DMS153 (cell line): ENCODE measurements at places on chromosomes 5 and 9.

GRCh38 chr5:94968507-94969095, 316.3 kb downstream of the MCTP1 start:
- DNase-seq: peak; percentile 21

- DNase-seq: no peak
Measured at GRCh38 chr5:75395277-75395676, 58.3 kb downstream of the HMGCR start.

DNA sequence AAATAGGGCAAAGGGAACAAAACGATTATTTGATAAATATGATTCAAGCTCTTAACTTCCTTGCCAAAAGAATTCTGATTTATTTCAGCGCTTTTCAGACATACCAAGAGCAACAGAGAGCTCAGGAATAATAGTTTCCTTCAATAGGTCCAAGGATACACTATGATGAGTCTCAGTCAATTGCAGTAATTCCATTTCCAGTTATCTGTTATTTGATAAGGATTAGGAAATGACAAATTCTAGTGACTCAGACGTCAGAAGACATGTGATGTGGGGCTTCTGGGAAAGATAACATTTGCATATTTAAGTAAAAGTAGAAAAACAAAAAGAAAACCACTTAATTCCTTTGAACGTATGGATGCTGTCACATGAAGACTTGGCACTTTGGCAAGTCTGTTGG, 1250.8 kb upstream of the CDH18 start:
- DNase-seq: no peak

DNA sequence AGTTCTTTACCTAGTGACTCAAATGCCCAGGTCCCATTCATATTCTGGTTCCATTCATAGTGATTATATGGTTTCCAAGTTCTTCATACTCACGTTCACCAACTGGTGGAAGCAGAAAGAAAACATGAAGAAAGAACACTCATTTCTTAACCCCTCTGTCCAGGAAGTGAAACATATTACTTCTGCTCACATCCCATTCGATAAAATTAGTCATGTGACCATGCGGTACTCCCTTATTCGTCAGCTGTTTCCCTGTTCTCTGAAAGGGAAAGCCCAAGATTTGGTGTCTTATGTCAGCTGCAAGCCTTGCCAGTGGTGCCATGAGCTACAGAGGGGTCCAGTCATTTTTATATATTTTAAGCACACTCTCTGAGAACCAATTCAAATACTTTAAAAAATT, 387.0 kb upstream of the DMAC1 start:
- DNase-seq: no peak

- peak; percentile 39 for DNase-seq
Measured at GRCh38 chr9:113590991-113591898, 127.7 kb downstream of the RGS3 start.

DNA sequence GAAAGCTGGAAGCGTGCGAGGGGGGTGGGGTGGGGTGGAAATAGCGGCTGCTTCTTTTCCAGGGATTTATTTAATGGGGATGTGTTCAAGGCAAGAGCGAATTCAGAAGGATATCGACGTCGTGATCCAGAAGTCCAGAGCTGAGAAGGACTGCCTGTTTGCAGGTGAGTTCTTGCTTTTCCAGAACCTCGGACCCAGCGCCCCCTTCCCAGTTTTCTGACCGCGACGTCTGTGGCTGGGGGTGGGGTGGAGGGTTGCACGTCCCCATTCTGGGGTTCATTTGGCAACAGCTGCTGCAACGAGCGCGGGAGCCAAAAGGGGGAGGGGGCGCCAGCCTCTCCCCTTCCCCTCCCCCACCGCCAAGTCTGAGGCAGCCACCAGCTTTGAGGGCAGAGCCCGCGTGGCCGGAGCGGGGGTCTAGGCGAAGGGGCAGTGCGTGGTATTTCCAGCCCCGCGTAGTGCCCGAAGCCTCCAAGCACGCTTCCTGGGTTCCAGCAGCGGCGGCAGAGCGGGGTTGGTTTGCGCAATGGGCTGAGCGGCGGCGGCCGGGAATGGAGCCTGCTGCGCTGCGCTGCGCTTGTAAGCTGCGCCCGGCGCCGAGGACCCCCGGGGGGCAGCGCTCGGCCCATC, 701 bp downstream of the PARP8 start:
- DNase-seq: no peak

GRCh38 chr5:80960531-80961375, 590 bp downstream of the RASGRF2 start:
- DNase-seq: no peak

GRCh38 chr9:16627967-16628366, 242.5 kb downstream of the BNC2 start:
- no peak for DNase-seq

DNA sequence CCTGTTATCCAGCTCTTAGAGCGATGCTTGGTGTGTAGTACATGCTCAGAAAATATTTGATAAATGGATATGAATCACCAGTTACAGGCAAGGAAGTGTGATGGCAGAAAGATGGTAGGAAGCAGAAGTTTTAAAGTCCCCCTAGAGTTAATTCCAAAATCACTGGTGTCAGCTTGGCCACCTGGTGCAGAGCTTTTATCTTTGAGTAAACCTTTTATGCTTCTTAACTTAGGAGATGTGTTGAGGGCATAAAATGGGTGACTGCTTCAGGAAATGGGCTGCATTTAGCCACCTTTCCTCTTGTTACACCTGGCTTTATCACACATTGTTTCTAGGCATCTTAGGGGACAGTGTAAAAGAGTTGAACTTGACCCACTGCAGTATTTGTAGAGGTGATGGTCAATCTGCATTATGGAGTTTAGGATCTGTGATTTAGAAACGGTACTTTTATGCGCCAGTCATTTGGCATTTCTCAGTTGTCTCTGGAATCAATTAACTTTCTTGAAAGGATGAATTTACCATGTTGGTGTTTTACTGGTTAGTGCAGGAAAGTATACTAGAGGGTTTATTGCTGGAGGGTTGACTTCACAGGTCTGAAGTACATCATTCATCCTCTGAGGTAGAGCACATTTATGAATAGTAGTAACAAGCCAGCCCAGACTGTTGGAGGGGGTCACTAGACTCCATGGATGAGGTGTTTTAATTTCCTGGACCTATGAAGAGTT, 7.5 kb upstream of the FAM120AOS start:
- no peak for DNase-seq

GRCh38 chr9:120018550-120018949, 561.4 kb downstream of the CDK5RAP2 start:
- no peak for DNase-seq

DNA sequence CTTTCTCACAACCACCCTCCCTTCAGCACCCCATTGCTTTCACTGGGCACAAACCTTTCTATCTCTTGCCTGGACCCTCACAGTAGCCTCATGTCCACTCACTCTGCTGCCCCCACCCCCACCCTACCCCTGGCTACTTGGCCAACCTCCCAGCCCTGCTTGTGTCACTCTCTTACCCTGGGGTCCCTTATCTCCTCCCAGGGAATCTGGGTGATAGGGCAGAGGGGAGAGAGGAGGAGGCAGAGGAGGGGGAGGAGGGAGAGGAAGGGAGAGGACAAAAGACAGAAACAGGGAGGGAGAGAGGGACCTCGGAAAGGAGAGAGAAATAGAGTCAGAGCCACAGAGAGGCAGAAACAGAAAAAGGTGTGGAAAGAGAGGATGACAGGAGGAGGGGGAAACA, 25.0 kb upstream of the KIF12 start:
- DNase-seq: no peak

DNA sequence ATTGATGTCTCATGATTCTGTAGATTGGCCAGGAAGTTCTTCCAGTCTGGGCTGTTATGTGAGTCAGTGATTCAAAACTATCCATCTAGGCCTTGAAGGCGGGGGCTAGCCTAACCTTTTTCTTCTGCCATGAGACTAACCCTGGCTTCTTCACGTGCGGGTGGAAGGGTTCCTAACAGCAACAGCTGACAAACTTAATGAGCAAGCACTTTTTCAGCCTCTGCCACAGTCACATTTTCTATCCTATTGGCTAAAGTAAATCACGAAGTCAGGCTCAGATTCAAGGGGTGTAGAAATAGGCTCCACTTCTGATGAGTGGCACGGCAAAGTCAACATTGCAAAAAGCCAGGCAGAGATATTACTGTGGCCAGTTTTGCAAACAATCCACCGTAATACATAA, 68.4 kb downstream of the STK32A start:
- peak; percentile 28 for DNase-seq

GRCh38 chr5:133930813-133931090, 37.7 kb downstream of the C5orf15 start:
- no peak for DNase-seq

- no peak for DNase-seq
Measured at GRCh38 chr9:38285236-38285635, 107.3 kb upstream of the ALDH1B1 start.
